ENCODE measurements at places on chromosomes 13 and 19.

- DNase-seq = peak; percentile 58
Observed at GRCh38 chr19:35715981-35716800, 1.6 kb upstream of the KMT2B start.

DNA sequence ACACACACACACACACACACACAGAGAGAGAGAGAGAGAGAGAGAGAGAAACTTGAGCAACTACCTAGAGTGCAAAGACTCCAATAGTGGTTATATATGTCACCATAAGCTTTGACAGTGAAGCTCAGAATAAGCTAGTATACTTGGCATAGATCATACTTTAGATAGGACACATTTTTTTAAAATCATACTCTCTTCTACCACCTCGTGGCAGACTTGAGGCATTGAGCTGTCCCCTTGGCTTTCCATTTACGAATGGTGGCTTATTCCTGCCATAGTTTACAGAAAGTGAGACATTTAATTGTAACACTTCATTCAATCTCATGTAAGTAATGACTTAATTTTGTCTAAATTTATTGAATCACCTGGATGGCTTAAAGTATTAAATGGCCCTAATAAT is 108.2 kb downstream of the EDNRB start:
- peak; percentile 29 for DNase-seq

- DNase-seq = peak; percentile 18
Observed at GRCh38 chr13:42525035-42525504, 48.9 kb upstream of the TNFSF11 start.

- peak; percentile 18 for DNase-seq
Observed at GRCh38 chr13:64369121-64369520, 2861.0 kb downstream of the PCDH9 start.

DNA sequence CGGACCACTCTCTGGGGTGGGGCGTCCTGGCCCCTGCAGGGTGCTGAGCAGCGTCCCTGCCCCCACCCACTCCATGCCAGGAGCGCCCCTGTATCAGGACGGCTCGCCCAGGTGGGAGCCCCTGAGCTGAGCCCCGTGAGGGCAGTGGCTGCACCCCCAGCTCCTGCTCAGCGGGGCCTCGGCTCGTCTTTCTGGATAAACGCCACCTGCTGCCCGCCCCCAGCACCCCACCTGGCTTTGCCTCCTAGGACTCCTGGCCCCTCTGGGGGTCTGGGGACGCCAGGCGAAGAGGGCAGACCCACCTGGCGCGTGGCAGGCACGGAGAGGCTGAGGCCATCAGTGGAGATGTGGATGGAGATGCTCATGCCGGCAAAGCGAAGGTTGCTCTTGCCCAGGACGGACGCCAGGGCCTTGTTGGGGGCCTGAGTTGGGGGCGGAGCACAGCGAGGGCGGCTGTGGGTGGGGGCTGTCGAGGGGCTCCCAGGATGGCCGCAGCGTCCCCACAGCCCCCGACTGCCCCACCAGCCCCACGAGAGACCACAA is 22.3 kb downstream of the SHC2 start:
- no peak for DNase-seq

DNA sequence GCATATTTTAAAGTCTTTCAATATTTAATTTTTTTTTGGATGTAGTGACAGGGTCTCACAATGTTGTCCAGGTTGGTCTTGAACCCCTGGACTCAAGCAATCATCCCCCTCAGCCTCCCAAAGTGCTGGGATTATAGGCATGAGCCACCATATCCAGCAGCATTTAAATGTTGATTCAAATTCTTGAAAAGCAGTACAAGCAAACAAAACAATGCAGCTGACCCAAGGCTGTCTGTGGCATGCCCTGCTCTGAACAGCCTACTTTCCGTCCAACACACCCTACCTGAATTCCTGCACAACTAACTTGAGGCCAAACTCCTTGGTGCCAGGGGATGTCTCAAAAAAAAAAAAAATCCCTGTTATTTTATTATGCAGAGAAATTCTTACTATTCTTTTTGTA is 23.0 kb downstream of the NEK5 start:
- DNase-seq = no peak

DNA sequence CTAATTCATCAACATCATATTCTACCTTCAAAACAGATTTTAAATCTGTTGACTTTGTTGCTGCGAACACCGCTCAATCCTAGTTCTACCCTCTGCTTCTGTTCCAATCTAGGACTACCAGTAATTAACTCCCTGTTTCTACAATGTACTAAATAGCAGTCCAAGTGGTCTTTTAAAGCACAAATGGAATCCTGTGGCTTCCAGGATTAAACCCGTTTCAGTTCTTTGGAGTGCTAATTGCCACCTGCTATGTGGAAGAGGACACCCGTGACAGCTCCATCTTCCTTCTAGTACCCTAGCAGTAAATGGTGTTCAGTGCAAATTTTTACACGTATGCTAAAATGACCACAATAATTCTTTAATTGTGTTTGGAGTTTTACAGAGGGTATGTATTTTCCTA is 232.1 kb downstream of the TDRD3 start:
- no peak for DNase-seq

GRCh38 chr19:44684892-44685863 is 13.8 kb upstream of the CEACAM16 start:
- peak; percentile 96 for DNase-seq

GRCh38 chr13:24307211-24308067 is 1.9 kb upstream of the C1QTNF9 start:
- DNase-seq = no peak

DNA sequence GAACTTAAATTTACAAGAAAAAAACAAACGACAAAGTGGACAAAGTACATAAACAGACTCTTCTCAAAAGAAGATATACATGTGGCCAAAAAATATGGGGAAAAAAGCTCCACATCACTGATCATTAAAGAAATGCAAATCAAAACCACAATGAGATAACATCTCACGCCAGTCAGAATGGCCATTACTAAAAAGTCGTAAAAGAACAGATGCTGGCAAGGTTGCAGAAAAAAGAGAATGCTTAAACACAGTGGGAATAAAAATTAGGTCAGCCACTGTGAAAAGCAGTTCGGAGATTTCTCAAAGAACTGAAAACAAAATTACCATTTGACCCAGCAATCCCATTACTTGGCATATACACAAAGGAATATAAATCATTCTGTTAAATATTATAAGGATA is 132.7 kb downstream of the UGGT2 start:
- peak; percentile 72 for DNase-seq

GRCh38 chr13:22451327-22451741 is 729.4 kb upstream of the SGCG start:
- no peak for DNase-seq

DNA sequence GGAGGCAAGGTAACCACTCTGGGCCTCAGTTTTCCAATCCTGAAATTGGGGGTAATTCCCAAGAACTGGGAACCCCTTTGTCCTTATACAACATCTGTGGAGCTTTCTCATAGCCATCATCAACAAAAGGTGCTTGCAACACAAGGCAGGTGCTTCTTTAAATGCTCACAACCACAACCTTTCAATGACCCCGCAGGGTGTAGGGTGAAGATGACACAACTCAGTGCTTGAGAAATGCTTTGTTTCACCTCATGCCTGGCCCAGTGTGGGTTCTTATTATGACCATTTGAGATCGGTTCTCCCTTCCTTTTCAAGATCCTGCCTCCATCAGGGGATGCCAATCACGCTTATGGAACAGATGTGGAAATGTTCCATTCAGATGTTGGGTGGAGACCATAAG is 8.4 kb downstream of the WIZ start:
- no peak for DNase-seq

- peak; percentile 88 for DNase-seq
Observed at GRCh38 chr13:41588899-41589298, 131.5 kb downstream of the RGCC start.

DNA sequence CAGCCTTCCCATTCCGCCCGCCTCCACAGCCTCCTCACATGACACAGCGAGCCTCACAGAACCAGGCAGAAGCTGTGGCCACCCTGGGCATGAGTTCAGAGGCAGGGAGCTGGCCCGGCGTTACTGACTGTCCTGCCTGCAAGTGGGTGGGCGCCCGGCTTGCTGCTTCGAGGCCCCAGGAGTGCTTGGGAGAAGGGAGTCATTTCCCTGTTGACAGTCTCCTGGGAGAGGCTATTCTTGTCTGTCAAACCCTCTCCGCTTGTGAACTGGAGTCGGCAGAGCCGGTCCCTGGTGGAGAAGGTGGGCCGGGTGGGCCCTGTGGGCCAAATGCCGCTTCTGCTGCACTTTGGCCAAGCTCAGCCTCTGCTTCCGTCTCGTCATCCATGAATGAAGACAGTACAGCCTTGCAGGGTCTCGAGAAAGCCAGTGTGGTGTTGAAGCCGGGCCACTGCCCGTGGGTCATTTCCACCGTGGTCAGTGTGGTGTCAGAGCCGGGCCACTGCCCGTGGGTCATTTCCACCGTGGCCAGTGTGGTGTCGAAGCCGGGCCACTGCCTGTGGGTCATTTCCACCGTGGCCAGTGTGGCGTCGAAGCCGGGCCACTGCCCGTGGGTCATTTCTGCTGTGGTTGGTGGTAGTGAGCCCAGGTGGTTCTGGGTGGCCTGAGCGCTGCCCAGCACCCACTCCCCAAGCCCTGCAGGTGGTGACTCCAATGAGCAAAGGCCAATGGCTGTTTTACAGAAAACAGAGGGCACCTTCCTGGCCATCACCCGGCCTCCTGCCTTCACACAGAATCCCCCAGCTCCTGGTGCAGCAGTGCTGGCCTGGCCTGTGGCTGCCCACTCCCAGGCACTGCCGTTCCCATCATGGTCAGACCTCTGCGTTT is 13.5 kb upstream of the F7 start:
- DNase-seq = no peak

All from EH (cell line).